ENCODE measurements at places on chromosomes 1 and 21.

DNA sequence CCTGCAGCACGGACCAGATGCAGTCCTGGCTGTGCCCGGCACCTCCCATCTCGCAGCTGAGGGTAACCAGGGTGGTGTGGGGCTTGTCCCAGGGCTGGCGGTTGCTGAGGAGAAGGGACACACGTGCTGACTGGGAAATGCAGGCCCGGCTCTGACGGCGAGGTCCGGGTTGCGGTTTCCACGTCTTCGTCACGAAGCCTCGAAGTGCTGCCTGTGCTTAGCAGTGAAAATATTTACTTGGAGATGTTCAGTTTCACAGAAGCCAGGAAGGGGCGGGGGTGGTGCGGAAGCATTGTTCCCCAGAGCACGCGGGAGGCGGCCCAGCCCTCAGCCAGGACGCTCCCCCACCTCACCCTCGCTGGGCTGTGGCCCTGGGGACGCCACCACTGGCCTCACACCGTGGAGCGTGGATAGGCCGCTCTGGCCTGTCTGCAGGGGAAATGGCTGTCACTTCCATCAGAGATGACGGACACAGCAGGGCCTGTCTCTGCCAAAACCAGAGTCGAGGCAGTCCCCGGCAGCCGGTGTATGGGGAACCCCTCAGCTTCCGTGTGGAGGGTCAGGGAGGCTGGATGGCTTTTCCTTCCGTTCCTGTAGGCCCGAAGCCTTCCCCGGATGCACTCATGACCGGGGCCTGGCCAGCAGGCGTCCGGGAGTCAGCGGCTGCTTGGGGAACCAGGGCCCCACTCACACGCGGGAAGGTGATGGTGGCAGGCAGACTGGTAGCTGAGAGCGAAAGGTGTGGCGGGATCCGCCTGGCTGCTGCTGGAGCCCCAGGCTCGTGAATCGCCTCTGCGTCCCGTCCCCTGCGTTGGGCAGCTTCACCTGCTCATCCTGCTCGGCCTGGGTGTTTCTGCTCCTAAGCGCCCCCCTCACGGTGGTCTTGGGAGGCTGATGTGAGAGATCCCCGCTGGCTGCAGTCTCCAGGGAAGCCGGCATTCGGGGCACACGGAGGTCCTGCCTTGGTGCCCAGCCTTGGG lies 14.7 kb upstream of the POFUT2 start:
- no peak for DNase-seq

DNA sequence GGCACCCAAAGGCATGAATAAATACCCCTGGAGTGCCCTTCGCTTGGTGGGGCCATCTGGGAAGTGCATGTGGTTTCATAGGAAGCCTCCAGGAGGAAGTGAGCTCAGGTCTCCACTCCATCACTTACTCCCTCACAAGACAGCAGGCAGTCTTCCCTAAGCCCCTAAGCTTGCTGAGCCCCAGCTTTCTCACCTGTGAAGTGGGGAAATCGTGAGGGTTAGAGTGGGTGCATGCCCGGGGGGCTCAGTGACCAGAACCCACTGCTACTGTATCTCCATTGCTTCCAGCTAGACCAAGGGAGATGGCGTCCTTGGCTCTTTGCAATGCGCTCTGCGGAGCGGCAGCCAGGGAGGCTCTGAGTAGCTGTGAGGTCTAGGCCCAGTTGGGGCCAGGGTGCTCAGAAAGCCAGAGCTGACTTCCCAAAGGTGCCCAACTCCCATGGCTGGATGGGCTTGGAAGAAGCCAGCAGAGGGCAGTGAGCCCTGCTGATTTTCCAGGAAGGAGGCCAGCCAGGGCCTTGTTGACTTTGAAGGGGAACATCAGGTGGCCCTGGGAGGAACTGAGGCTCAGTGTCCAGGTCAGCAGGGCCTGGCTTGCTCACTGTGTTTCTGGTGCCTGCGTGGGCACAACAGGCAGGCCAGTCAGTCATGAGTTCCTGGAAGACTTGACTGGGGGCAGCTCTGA lies 27.3 kb downstream of the CDCP2 start:
- no peak for DNase-seq

DNA sequence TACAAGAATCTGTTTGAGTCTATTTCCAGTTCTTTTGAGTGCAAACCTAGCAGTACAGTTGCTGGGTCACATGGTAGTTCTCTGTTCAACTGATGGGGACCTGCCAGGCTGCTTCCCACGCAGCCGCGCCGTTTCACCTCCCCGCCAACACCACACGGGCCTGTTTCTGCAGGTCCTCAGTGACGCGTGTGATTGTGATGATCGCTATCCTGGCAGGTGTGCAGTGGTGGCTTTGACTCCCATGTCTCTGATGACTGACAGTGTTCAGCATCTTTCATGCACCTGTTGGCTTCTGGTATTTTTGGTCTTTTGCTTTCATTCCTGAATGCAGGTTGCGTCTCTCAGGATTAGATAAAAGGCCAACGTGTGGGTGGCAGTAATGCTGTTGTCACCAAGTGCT lies 41.6 kb downstream of the FAAP20 start:
- DNase-seq, result no peak

DNA sequence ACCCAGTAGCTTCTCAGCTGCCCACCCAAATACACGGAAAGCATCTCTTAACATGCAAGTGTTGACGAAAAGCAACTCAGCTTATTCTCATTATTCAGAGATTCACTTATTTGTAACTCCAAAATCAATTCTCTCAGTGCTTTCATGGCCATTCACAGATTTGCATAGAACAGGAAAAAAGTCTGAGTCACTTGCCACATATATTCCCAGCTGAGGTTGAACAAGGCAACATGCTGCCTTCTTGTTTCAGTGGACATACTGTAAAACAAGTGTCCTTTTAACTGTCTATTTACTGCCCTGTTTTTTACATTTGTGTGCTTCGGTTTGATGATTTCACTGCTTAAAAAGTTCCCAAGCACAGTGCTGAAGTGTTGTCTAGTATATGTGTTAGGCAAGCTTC lies 273.0 kb downstream of the LTN1 start:
- DNase-seq, result no peak
